ENCODE measurements at places on chromosomes 13 and 19. TPM values are rescaled to one million over a fixed set of nuclear protein-coding genes. Genes with fewer than 3 reads are reported as not detected.

WDR87 gene
- not detected for total RNA-seq

NANOS3 gene
- 3.1 TPM for total RNA-seq

ZNF177 gene
- 0.53 TPM for total RNA-seq

RSPH6A gene
- total RNA-seq = not detected

TMC4 gene
- 1.1 TPM for total RNA-seq

LILRA5 gene
- total RNA-seq = not detected

SYT3 gene
- 0.55 TPM for total RNA-seq

Measured in A549 treated with DMSO at 1 μM for 4 hours (cell line).